ENCODE measurements at places on chromosomes 2 and 18.

- DNase-seq: no peak
Measured at GRCh38 chr2:52710810-52711618, 1056.6 kb upstream of the CHAC2 start.

- DNase-seq: no peak
Measured at GRCh38 chr2:8472545-8473323, 209.1 kb upstream of the ID2 start.

GRCh38 chr18:47506897-47507296 lies 255.4 kb upstream of the SKOR2 start:
- no peak for DNase-seq

GRCh38 chr2:120622886-120623753 lies 112.5 kb upstream of the GLI2 start:
- no peak for DNase-seq

- DNase-seq: no peak
Measured at GRCh38 chr2:217573571-217573970, 429.2 kb downstream of the TNS1 start.

DNA sequence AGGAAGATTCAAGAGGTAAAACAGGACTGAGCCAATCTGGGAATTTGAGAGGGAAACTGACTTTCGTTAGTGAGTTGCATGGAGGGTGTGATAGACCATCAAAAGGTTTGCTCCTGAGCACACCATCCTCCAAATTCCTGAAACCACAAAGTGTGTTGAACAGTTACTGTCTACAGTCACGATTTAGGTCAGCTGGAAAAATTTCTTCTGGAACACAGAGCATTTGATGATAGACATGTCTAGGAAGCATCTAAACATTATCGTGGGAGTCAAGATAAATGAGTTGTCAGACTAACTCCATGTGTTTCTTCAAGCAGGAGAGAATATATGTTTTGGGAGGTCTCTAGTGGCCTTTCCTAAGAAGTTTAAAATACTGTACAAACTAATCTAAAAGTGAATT lies 449.4 kb upstream of the SLC14A2 start:
- DNase-seq: no peak

DNA sequence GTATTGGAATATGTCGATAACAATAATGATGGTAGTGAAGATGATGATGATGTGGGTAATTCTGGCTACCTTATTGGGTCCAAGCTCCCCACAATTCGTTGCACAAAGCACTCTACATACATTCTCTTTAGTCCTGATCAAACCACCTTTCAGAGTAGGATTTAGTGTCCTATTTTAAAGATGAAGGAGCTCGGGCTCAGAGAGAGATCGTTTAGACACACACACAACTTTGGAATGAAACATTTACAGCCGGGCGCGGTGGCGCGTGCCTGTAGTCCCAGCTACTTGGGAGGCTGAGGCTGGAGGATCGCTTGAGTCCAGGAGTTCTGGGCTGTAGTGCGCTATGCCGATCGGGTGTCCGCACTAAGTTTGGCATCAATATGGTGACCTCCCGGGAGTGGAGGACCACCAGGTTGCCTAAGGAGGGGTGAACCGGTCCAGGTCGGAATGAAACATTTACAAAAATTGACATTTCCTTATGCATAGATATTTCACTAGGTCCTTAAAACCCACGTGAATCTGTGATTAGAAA lies 50.7 kb downstream of the GREB1 start:
- DNase-seq: no peak

GRCh38 chr2:130810490-130810889 lies 26.2 kb upstream of the ARHGEF4 start:
- DNase-seq: no peak

DNA sequence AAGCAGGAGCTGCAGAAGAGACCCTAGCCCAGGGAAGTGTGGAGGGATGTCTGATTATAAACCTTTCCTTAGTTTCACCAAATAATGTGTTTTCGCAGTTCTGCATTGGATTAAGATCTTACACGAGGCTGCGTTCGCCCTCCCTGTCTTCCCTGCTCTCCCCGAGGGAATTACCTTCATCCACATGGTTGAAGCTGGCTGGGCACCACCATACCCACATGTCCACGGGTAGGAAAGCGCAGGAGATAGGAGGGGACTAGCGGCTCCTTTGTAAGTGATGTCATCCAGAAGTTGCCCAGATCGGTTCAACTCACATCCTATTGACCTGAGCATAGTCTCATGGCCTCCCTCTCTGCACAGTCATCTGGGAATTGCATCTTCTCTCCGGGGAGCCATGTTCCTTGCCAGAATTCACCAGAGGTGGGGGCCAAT lies 1.1 kb downstream of the TTL start:
- no peak for DNase-seq

DNA sequence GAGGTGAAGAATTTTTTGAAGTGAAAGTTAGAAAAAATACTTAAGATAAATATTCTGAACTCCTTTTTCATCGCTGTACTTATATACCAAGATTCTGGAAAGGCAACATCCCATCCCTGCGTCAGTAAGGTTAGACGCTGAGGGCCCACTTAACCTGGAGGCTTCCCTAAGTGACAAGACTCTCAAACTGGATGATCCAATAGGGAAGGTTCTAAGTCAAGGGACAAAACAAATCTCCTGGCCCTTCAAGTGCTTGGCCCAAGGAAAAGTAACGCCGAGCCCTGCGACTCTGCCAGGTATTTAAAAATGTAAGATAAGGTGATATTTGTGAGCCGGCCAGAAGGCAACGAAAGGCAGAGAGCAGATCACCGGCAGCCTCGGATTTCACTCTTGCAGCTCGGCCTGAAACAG lies 1.3 kb downstream of the STK39 start:
- DNase-seq: no peak

GRCh38 chr18:48991319-48991660 lies 40.5 kb upstream of the SMAD7 start:
- DNase-seq: no peak

DNA sequence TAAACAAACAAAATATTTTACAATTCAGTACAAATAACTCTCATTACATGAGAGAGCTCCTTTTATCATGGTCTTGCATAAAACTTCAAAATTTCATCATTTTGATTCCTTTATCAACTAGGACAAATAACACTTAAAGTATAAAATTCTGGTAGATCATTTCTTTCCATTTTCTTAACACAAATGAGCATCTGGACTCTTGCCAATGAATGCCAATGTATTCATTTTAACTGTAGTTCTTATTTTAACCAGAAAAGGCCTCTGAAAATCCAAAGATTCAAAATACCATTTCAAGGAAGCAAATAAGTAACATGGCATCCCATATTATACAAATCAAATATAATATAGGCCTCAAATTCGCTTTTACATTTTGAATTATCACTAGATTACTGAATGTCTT lies 13.8 kb upstream of the POU3F3 start:
- DNase-seq: no peak

- DNase-seq: no peak
Measured at GRCh38 chr2:84362541-84362940, 96.5 kb downstream of the SUCLG1 start.

DNA sequence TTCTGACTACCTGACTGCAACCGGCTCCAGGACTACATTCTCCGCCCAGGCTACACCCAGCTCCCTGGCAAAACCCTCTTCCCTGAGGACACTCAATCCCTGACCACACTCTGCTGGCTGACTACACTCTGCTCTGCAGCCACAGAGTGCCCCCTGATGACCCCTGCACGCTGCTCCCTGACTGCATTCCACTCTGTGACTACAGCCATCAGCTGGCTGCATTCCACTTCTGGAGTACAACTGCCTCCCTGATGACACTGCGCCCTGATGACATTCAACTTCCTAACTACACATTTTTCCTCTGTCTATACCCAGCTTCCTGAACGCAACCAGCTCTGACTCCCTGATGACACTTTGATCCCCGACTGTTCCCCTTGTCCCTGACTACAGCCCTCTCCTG lies 71.3 kb upstream of the NRXN1 start:
- no peak for DNase-seq

GRCh38 chr2:79702905-79703304 lies 190.1 kb downstream of the CTNNA2 start:
- DNase-seq: no peak

- DNase-seq: no peak
Measured at GRCh38 chr2:138447889-138448570, 53.5 kb upstream of the SPOPL start.

DNA sequence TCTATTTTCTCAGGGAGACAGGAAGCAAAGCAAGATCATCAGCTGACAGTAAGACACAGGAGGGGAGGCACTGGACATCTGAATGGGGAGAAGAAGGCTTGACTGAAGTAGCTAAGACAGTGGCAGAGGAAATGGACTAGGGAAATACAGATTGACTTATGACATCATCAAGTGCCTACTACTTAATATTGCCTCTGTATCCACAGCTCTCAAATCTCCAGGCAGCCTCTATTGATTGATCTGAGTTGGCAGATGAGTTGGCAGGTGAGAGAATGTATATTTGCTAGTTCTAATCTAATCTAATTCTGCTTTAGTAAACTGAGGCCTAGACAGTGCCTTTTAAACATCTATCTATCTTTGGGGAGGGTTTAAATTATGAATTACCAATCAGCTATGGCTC lies 242.1 kb downstream of the SLC8A1 start:
- no peak for DNase-seq

DNA sequence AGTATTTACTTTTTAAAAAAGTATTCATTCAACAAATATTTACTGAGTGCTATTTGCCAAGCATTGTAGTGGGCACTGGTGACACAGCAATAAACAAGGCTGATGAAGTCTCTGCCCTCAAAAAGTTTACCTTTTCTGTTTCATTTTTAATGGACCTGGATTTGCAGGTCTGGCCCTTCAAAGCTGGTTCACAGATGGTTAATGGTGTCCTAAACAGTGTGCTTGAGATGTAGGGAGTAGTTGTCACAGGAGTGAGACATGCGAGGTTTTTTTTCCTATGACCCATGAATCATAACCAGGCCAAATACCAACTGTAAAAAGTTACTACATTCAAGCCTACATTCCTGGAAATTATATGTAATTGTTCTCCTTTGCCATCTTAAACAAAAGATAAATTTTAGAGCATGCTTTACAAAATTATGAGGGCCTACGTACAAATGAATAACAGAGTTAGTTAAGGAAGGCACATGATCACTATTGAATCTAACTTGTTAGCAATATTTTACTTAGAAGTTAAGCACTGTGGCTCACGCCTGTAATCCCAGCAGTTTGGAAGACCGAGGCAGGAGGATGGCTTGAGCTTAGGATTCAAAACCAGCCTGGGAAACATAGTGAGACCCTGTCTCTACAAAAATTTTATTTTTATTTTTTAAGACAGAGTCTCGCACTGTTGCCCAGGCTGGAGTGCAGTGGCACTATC lies 223.9 kb downstream of the MBD5 start:
- DNase-seq: no peak

DNA sequence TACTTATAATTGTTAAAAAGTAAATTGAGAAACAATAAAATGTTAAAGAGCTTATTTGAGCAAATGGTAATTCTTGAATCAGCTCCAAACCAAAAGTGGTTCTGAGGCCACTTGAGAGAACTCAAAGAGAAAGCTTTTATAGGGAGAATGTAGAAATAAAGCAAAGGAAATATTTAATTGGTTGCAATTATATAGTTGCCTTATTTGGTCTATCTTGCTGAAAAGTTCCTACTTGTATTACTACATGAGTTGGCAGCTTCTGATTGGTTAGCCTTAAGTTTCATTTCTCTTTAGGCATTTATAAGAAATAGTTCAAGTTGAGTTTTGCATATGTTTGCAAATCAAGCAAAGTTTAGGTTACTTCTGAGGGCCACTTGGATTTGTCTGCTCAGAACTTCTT lies 38.1 kb downstream of the SCN2A start:
- no peak for DNase-seq

DNA sequence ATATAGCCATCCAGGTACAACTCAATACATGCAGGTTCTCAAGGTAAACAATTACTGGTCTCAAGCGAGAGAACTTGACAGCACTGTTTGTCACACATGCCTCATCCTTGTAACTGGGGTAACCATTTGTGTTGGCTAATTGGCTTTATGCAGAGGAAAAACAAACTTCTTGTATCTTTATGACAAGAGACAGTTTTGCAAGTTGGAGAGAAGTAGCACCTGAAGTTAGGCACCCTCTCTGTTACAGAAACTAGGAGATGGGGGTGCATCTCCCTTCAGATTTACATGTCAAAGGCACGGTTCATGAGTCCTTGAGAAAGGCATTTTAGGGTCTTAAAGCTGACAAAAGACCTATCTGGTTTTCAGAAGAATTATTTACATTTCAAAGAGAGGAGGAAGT lies 241.7 kb downstream of the CD226 start:
- no peak for DNase-seq

GRCh38 chr18:76602191-76602590 lies 107.1 kb upstream of the ZNF516 start:
- no peak for DNase-seq

GRCh38 chr2:100752628-100753333 lies 67.2 kb upstream of the NPAS2 start:
- DNase-seq: no peak

DNA sequence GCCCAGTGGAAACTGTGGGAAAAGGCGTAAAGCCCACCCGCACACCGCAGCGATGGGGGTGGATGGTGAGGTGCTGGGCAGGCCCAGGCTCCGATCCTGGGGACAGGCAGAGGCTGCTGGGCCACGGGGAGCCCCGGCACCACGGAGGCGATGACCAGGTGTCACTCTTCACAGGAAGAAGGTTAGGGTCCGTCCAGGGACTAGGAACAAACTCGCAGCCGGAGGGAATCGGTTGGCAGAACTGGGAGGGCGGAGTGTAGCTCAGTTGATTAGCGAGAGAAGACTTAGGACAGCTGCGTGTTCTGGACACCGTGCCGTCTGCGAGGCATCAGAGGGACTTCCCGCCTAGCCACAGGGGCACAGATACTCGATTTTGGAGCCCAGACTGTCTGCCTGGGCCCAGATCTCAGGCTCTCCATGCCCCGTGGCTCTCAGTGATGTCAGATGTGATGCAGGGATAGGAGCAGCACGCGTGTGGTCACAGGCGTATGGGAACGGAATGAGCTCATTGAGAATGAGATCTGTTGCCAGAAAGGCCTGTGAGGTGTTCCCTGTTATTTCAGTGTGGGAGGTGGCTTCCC lies 16.1 kb upstream of the ALLC start:
- DNase-seq: no peak

DNA sequence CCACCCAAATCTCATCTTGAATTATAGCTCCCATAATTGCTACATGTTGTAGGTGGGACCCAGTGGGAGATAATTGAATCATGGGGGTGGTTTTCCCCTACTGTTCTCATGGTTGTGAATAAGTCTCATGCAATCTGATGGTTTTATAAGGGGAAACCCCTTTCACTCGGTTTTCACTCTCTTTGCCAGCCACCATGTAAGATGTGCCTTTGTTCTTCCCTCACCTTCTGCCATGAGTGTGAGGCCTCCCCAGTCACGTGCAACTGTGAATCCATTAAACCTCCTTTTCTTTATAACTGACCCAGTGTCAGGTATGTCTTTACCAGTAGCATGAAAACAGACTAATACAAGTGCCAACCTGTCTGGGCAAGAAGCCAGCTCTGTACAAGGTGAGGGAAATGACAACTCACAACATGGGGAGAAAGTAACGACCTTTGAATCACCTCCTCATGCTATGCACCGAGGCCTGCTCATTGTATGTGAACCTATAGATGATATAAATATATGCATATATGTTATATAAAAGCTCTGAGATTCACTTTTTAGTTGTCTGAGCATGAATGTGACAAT lies 162.2 kb downstream of the ALPK2 start:
- no peak for DNase-seq

All from stimulated activated CD8-positive, alpha-beta memory T cell treated with anti-CD3 and anti-CD28 coated beads, Interleukin-4, amount 100 ng/mL, for 1 hour (primary cell).